ENCODE measurements at places on chromosomes 2 and 18. TPM values are rescaled to one million over a fixed set of nuclear protein-coding genes. Genes with fewer than 3 reads are reported as not detected.

GRCh38 chr2:195319112-195319460, 337.9 kb upstream of the SLC39A10 start:
- DNase-seq, result no peak

DNA sequence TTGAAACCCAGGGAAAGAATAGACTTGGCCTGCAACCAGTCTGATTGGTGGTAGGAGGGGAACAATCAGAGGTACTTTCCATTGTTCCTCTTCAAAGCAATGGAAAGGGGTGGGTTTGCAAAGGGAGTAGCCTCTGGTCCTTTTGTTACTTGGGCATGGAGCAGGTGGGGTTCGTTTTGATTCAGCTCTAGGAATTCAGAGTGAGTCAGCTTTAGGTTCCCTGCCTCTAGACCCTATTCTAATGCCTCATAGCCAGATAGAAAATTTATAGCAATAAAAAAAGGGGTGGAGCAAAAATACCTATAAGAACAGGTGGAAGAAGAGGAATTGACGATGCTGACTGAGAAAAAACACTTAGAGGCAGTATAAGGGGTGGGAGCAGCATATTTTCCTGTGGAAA, 636.4 kb downstream of the PLCL1 start:
- no peak for DNase-seq

DNA sequence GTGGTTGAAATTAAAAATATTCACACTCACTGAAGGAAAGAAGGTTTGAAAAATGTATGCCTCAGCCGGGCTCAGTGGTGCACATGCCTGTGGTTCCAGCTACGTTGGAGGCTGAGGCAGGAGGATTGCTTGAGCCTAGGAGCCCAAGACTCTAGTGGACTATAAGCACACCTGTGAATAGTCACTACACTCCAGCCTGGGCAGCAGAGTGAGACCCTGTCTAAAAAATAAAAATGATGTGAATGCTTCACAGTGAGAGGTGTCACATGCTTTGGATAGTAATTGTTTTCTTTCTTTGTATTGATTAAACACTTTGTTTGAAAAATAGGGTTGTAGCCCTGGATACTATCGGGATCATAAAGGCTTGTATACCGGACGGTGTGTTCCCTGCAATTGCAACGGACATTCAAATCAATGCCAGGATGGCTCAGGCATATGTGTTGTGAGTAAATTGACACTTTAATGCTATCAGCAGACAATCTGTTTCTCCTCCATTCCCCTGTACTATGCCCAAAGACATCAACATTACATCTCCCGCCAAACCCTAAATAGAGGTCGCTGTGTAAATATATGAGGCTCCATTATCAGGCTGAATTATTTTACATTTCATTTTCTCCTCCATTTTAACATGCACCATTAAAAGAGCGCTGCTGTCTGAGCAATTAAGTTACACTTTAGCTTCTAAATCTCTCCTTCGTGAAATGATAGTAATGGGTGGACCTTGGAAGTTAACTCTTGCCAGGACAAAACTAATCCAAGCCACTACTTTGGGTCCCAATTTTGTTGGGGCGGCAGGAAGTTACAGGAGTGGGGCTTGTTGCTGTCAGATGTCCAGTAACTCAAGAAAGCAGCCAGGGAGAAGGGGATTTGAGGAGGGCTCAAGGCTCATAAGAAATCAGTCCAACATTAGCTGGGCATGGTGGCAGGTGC, 138.3 kb upstream of the TTC39C start:
- DNase-seq, result no peak

GRCh38 chr18:9994701-9995235, 81.0 kb downstream of the VAPA start:
- DNase-seq, result no peak

GRCh38 chr2:214593727-214594126, 182.9 kb downstream of the VWC2L start:
- DNase-seq, result no peak

CBLN2 gene
- polyA plus RNA-seq, result 9.3 TPM

REG3G gene
- polyA plus RNA-seq, result not detected

Measured in right renal pelvis (tissue), 4 donors.